ENCODE measurements at places on chromosomes 3 and 15.

DNA sequence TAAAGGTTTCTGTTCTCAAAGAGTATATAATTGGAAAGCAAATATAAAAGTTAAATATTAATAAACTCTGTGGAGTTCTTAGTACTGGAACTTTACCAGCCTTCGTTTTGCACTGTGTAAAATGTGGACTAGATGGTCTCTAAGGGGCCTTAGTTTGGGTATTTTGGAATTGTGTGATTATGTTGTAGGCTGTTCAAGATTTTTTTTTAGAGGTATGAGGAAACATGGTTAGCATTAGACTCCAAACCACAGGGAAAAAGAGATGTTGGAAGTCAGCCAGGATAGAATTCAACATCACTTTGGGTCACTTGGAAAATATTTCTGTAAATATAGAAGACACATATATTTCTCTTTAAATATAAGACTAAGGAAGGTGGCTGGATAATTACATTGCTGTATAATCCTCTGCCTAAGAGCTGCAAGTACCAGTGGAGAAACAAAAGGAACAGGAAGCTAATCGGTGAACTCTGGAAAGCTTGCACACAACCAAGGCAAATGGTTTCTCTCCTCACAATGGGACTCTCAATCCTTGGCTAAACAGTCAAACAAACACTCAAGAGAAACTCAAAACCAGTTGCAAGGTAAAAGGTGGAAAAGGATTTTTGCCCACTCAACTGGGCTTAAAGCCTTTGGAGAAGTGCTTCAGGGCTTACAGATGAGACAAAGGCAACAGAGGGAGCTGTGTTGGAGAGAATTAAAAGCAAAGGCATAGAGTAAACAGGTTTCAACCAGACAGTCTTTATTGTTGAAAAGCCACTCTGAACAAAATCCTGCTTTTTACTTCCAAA is 141.7 kb downstream of the NR1D2 start:
- no peak for DNase-seq

DNA sequence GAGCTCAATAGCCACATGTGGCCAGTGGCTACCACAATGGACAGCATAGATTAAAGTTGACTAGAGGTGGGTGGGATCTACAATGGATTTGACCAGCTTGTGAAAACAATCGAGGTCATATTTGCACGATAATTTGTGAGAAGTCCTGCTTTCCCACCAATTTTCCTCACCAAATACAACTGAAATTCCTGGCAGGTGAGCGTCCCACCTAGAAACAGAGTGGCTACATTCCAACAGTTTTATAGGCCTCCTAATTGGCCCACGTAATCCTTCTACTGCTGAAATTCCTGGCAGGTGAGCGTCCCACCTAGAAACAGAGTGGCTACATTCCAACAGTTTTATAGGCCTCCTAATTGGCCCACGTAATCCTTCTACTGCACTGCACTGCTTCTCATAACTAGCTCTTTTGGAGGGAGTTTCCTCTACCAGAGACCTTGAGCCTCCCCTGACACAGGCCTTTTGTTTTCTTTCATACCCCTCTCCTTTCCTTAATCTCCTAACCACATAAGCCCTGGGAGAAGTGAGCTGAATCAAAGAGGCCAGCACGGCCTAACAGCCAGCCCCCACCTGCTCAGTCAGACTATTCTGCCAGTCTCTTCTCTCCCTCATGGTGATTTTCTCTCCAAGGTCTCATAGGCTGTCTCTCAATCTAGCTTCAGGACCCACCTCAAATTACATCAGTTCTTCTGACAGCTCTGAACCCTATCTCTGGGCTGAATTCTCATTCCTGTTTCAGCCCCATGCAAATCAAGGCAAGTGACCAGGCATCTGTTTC is 80.2 kb downstream of the BFSP2 start:
- DNase-seq = no peak

DNA sequence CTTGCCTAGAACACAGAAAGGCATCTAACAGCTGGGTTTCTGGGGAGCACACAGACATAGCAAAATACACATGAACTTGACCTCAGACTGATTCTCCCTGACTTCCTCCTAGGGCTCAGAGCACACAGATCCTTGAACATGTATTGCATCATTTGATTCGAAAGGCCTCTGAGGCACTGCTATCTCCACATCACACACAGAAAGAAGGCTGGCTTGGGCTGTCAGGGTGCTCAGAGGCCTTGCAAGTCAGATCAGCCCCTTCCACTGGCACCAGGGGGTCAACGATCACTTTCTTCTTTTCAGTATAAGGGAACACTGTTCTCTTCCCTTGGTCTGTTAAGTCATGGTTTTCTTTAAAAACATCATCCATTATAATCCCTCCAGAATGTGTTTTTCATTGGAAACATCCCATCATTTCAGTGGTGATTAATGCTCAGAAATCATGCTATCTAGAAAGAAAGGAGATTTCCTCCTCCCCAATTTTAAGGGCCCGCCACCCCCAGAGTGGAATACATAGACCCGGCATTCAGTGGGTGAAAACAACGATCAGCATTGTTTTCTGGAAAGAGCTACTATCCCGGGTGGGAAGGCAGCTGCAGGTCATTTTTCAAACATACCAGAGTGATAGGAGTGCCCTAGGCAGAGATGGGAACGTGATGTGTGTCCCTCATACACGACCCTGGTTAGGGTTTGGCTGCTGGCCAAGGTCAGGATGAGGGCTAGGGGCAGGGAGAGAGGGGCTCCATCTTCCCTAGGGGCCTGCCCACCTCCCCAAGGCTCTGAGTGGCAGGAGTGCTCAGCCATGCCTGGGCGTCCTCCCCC is 253.3 kb upstream of the LYSMD4 start:
- DNase-seq = no peak

DNA sequence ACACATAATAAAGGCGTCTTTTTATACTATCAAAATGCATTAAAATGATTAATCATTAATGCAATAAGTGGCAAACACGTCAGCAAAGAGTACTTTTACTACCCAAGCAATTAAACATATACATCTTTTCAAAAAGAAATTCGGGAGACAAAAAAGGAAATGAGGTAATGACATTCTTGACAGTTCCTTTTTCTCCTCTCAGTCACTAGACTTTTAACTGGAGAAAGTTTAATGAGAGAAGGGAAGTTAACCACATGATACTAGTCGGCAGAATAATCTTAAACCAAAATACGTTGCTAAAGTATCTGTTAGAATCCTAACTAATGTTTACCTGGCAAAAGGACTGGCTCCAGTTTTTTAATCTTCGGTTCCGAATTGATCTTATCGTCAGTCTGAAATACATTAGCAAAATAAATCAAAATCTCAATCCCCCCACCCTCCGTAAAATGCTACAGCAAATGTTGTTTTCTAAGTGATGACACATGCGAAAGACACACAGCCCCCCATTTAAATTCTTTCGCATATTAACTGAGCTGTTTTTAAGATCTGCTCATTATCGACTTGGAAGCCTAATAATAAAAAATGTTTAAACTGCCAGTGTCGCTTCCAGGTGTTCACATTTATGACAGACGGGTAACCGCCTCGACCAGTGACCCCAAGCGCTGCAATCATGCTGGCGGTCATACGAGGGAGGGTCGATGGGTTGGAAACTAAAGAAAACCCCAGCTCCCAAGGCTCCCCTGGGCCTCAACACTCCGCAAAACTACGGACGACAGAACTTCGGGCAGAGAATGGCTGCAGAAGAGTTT is 778 bp downstream of the MTMR10 start:
- DNase-seq = no peak

GRCh38 chr3:65170390-65171042 is 482.7 kb upstream of the ADAMTS9 start:
- DNase-seq = no peak

- no peak for DNase-seq
Observed at GRCh38 chr3:62611541-62612240, 238.3 kb upstream of the FEZF2 start.

DNA sequence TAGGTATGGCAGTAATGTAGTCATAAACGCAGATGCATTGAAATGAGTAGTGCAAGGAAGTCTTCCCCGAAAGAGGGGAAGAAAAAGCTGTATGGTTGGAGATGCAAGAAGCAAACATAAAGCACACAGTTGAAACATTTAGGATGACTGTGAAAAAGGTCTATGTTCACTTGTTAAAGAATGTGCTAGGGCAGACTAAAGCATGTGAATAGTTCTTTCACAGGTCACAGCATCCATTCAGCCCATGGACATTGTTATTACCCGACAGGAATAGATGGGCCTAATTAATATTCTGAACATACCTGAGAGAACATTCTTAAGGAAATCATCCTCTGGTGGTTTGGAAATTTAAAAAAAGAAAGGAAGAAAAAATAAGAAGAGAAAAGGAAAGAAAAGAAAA is 595.2 kb downstream of the ZIC1 start:
- DNase-seq = no peak

DNA sequence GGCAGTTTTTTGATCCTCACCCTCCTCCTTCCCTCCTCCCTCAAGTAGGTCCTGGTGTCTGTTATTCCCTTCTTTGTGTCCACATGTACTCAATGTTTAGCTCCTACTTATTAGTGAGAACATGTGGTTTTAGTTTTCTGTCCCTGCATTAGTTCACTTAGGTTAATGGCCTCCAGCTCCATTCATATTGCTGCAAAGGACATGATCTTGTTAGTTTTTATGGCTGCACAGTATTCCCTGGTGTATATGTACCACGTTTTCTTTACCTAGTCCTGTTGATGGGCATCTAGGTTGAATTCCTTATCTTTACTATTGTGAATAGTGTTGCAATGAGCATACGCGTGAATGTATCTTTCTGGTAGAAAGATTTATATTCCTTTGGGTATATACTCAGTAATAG is 61.7 kb upstream of the FGF7 start:
- DNase-seq = no peak

DNA sequence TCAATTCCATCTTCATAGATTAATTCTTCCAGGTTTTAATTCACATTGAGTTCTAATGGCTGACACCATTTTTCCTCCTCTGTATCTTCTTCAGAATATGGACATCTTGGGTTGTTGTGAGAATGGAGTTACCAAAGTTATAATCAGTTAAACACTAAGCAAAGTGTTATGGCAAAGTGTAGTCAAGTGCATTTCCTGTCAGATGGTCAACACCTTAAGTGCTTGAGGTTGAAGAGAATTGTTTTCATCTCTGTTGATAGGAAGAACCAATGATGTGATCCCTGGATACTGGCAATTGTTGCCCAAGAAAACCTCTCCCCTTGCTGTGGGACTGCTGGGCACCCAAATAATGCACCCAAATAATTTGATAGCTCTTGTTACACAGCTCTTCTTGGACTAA is 102.6 kb upstream of the SATB1 start:
- DNase-seq = no peak

DNA sequence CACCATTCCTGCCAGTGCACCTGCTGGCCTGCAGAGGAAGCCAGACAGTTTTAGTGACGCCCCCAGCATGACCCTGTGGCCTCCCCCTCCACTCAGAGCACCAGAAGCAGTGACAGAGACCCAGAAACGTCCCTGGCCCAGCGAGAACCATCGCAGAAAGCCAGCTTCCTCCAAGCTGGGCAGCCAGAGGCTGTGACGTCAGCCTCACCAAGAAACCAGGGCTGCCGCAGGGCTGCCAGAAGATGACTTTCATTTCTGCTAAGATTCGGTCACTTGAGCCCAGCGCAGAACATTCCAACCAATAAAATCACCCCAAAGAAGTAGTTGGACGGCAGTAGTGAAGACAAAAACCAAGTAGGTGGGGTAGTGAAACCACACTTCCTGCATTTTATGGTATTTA is 29.6 kb upstream of the RPL32 start:
- no peak for DNase-seq

GRCh38 chr15:64070965-64071851 is 22.4 kb downstream of the CIAO2A start:
- no peak for DNase-seq

DNA sequence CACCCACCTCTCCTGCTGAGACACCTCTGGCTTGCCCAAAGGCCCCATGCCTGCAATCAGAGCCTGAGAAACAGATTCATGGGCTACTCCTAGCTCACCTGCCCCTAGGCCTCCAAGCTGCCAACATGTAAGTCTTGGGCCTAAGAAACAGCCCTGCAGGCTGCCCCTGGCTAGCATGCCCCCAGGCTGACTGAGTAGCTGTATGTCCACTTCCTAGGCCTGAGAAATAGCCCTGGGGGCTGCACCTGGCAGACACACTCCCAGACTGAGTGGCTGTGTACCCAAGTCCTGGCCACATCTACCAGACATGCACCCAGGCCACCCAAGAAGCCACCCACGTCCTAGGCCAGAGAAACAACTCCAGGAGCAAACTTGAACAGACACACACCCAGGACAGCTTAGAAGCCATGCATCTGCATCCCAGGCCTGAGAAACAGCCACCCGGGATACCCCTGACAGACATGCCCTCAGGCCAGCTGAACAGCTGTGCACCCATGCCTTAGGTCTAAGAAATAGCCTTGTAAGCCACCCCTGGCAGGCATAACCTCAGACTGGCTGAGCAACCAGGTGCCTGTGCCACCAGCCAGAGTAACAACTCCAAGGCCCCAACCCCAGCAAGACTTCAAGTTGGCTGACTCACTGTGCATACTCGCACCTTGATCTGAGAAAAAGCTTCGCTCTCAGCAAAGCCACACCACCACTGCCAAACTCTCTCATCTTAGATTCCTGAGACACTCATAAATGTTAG is 12.0 kb upstream of the NRG4 start:
- no peak for DNase-seq

DNA sequence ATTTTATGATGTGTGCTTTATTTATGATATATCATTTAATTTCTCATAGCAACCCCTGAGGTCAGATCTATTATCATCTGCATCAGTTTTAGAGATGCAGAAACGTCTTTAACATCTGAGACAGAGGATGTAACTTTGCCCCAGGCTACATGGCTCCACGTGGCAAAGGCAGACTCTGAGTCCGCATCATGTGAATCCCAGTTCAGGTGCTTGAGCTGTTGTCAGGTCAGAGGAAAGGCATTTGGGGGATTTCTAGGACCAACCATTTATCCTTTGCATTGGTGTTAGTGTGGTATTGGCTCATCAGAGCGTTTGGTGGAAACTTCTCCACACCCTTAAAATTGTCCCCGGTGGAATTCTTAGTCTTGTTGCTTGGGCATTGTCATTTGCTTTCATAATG is 10.8 kb downstream of the CACNA2D3 start:
- DNase-seq = no peak

- no peak for DNase-seq
Observed at GRCh38 chr15:86162172-86162591, 82.5 kb downstream of the AGBL1 start.

DNA sequence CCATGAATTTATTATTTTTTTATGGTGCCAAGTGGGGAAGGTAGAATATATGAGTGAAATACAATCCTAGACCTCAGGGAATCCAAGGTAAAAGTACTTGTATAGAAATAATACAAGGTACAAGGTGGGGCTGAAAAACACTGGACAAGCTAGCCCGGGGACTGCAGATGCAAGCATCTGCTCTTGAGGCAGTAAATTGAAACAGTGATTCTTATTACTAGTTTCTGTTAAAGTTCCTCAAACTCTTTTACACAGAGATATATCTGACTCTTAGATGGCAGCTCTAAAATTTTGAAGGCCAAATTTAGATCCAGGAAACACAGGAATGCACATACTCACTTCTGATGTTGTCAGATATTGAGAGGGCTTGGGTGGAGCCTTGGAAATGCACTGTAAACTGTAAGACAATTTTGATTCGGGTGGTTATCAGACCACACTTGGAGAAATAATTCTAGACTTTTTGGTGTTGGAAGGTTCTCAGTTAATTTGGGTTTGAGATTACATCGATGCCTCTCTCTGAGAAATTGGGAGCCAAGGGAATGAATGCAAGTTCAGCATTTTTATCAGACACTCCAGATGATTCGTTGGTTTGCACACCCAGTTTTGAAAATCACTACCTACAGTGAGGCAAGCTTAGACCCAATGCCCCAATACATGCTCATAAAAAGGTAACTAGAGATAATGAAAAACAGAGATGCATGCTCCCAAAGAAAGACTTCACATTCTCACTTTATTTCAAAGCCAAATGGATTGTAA is 7.3 kb downstream of the TP63 start:
- DNase-seq = no peak

Measured in activated naive CD8-positive, alpha-beta T cell treated with anti-CD3 and anti-CD28 coated beads, Interleukin-2, amount 50 U/mL, for 24 hours (primary cell).